Stimulated activated CD8-positive, alpha-beta memory T cell treated with anti-CD3 and anti-CD28 coated beads, Interleukin-2, amount 100 ng/mL, for 1 hour (primary cell): ENCODE measurements at places on chromosomes 5 and 9.

DNA sequence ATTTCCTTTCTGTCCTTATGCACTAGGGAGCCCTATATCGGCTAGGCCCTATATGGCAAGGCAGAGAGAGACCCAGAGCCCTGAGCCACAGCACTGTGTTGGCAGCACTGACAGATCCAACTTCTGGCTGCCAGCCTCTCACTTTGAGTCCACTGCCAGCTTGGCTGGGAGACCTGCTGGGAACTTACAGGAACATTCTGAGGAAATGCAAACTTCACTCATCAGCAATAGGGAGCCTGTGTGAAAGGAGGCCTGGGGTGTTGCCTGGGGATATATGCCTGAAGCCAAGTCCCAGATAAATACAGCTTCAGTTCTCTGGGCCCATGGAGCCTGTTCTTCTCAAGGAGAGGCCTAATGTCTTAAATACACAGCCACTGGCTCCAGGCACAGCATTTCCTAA, 78.0 kb downstream of the ADRB2 start:
- no peak for DNase-seq

DNA sequence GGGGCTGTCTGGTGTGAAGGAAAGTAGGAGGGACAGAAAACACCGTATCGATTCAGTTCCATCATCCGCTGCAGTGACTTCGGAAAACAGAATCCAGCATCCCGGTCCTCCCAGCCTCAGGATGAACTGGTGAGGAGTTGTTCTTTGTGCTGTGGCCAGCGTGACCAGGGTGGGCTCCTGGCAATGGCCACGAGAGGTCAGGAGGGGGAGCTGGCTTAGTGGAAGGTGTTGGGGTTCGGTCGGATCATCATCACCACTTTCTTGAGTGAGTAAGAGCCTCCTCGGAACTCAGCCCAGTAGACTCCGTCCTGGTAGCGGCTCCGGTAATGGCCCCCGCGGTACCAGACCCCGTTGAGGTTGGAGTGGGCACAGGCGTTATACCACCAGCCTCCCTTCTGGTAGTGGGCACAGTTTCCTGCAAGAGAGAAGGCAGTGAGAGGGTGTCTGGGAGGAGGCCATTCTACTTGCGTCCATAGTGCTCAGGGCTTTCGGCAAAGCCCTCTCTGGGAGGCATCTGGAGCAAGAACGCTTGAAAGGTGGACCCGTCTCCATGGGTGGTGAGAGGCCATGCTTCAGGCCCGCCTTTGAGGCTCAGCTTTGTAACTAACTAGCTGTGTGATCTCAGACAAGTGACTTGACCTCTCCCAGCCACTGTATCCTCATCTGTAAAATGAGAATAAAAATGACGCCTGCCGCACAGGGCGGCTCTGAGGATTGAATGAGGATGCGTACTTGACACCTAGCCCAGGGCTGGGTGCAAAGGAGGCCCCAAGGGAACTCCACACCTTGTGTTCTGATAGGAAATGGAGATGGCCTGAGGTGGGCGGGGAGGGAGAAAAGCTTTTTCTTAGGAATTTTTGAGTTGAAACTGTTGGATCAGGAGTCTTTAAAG, 33.5 kb downstream of the ANGPTL2 start:
- DNase-seq = no peak

GRCh38 chr9:89654025-89654662, 49.3 kb downstream of the GADD45G start:
- no peak for DNase-seq

DNA sequence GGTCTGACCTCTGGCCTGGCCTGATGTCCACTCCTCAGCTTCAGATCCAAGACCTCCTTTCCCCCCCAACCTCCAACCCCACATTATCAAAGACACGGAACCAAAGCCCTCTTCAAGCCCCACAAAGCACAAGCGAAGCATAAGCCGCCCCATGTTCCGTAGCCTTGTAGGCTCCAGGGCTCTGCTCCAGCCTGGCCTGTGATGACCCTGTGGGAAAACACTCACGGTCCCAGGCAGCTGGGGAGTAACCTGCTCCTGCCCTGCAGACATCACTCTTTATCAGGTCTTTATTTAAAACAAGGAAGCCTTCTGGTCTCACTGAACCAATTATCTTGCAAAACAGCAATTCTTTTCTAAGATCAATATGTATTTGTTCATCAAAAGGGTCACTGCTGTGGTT, 15.4 kb upstream of the WNK2 start:
- no peak for DNase-seq

- DNase-seq = no peak
Observed at GRCh38 chr9:108436448-108436847, 419.3 kb downstream of the ACTL7B start.

GRCh38 chr5:108101821-108102220, 280.1 kb downstream of the FBXL17 start:
- no peak for DNase-seq

GRCh38 chr9:133563291-133563796, 28.8 kb downstream of the ADAMTSL2 start:
- no peak for DNase-seq

DNA sequence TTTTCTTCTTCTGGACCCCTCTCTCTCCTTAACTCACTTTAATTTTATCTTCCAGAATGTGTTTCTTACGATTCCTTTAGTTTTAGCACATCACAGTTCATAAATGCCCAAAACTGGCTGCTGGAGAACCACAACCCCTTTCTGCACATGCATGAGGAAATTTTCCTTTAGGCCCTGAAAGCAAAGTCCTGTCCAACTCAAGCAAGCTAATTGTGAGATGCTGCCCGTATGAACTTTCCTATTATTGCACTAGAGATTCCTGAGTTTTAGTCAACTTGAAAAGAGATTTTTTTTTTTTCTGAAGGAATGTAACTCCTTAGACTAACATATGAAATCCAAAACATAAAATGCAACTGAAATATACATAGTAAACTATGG, 52.1 kb upstream of the DAB2 start:
- DNase-seq = no peak

DNA sequence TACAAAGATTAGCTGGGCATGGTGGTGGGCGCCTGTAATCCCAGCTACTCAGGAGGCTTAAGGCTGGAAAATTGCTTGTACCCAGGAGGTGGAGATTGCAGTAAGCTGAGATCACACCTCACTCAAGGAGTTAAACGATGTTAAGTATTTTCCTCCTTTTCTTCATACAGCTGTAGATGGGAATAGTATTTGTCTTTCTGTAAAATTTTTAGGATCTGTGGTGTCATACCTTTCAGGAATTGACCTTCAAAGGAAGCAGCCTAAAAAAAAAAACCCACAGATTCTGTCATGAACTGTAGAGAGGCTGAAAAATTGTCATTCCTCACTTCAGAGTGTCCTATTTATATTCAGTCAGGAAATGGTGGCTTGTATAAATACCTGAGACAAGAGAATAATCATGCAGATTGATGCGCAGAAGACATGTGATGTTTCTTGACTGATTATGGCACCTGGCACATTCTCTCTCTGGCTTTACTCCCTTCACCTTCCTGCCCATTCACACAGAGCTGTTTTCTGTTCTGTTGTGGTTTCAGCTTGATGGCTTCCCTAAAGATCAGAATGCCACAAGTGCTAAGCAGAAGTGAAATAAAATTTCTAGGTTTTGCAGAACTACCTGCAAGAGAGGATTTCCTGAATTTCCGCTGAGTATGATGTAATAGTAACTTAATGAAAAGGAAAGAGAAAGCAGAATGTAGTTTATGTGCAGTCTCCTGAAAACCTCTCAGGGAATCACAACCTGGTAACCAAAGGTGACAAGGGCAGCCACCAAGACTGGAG, 3.8 kb downstream of the IFNA1 start:
- no peak for DNase-seq
